ENCODE measurements at places on chromosomes 5 and 9.

DNA sequence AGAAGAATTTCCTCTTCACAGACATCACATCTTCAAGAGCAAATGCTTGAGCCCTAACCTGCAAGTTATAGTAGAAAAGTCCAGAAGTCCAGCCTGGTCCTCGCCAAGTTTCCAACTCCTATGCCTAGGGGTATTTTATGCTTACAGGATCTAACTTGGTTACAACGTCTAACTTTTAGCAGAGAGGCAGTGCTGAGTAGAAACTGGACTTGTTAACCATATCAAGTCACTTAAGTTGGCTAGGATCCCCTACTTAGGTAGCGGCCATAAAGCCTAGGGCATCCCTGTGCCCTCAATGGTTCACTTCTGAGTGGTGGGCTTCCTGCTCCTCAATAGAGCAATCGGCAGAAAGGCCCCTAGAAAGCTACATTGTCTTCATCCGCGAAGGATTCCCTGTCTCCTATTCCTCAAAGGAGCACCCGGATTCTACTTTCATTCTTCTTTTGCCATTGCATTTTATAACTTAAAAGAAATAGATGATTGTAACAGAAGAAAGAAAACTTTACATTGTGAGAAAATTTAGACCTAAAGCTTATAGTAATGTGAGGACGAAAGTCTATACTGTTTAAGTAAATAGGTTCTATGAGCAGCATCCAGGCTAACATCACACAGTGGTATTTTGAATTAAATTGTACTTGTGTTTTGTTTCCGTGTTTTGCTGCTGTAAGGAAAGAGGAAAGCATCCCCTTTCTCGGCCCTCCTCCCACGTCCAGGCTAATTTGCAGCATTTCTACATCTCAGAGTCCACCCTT, 1.3 kb upstream of the MTAP start:
- no peak for DNase-seq

DNA sequence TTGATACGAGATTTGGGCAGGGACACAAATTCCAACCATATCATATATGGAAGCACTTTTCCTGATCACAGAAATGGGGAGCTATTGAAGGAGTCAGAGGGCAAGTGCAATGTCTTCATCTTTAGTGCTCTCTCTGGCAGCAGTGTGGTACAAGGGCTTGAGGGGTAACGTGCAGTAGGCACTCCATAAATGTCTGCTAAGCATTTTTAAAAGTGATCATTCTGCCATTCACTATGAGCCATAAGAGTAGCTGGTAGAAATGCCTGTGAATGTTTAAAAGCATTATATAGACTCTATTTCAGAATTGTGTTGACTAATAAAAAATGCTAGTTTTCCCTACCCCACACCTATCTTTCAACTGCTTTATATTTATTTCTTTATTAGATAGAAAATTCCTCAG, 61.1 kb upstream of the DHFR start:
- DNase-seq, result no peak

DNA sequence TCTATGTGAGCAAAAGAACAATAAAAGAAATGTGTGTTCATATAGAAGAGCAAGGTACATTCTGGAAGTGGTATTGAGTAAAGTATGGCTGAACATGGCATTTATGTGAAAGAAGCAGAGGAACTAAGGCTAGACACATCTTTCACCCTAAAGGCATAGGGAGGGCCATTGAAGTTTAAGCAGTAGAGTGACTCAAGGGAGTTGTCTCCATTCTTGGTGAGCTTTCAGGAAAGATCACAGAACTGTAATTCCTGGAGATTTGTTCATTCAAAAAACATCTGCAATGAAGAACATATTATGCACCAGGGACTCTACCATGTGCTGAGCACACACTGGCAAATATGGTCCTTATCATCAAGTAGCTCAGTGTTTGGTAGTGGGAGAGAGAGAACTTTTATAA, 24.8 kb upstream of the HTR1A start:
- no peak for DNase-seq

- DNase-seq, result no peak
These were observed 375.1 kb downstream of the EBF1 start for GRCh38 chr5:158724521-158725188.

GRCh38 chr5:129844764-129845163, 59.5 kb upstream of the CHSY3 start:
- no peak for DNase-seq

DNA sequence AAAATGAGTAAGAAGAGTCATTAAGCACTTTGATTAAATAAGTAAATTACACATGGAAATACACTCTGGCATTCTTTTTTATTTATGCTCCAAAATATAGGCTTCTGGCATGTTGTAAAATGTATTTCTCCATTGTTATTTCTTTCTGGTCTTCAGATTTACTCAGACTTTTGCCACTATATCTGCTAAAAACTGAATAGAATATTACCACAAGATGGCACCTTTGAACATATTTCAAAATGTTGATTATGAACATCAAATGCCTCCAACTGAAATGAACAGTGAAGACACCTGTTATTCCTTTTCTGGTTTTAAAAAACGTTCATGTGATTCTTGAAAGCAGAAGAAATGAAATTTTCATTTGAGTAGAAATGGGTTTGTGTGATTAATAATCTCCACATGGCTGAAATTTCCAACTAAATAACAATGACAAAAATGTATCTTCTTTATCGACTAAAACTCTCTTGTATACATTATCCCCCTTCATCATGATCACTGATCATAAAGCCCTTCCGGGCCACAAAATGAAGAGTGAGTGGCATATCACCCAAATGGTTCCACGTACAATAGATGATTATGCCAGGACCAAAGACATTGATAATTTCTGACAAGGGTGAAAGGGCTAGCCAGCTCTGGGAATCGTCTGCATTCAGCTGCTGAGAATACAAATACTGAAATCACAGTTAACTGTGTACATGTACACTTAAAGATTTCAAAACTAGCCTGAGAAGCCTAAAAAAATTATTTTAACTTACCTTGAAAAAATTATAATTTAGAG, 23.8 kb downstream of the TYRP1 start:
- DNase-seq, result no peak

GRCh38 chr9:87088621-87089365, 141.5 kb upstream of the GAS1 start:
- no peak for DNase-seq

DNA sequence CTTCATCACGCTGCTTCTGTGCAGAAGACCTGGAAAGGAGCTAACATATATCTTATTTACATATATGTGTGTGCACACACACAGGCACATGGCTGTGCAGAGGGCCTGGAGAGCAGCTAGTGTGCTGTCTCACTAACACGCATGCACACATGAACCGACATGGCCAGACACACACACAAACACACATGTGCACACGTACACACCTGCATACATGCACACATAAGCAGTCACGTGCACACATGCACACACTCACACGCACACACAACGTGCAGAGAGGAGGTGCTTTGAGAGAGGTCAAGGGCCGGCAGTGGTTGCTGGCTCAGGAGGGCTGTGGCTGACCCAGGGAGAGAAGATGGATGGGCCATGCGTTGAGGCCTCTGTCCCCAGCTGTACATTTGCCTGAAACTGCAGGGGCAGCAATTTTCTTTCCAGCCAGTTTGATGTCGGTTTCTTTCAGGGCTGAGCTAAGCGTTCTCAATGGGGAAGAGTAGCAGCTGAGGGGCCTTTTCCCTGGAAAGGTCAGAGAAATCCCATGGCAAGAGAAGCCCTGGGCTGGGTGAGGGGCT, 66.7 kb downstream of the OLFM1 start:
- DNase-seq, result no peak

DNA sequence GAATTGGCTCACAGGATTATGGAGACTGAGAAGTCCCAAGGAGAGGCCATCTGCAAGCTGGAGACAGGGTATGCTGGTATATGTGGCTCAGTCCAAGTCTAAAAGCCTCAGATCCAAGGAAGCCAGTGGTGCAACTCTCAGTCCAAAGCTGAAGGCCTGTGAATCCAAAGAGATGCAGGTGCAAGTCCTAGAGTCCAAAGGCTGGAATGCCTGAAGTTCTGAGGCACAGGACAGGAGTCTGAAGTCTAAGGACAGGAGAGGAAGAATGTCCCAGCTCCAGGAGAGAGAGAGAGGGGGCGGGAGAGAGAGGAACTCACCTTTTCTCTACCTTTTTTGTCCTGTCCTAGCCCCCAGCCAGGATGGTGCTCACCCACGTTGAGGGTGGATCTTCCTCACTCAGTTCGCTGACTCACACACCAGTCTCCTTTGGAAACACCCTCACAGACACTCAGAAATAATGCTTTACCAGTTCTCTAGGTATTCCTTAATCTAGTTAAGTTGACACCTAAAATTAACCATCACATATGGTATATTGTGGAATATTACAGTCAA, 49.6 kb downstream of the KCNN2 start:
- no peak for DNase-seq

DNA sequence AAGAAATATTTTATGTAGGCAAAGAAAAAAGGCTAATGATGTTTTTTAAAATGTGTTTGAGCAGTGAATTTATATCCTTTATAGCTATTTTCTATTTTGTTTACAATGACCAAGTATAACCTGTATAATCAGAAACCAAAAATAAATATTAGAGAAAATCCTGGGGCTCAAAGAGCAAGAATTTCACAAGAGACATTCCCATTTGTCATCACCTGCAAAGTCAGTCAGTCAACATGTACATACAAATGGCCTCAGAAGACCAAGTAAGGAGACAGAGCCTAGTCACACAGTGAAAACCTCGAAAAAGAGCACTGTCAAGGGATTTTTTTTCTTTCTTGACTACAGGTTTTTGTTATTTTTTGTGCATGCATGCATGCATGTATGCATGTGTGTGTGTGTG, 231.4 kb downstream of the GLIS3 start:
- no peak for DNase-seq

- no peak for DNase-seq
These were observed 128.6 kb downstream of the KCNIP1 start for GRCh38 chr5:170632266-170632984.

DNA sequence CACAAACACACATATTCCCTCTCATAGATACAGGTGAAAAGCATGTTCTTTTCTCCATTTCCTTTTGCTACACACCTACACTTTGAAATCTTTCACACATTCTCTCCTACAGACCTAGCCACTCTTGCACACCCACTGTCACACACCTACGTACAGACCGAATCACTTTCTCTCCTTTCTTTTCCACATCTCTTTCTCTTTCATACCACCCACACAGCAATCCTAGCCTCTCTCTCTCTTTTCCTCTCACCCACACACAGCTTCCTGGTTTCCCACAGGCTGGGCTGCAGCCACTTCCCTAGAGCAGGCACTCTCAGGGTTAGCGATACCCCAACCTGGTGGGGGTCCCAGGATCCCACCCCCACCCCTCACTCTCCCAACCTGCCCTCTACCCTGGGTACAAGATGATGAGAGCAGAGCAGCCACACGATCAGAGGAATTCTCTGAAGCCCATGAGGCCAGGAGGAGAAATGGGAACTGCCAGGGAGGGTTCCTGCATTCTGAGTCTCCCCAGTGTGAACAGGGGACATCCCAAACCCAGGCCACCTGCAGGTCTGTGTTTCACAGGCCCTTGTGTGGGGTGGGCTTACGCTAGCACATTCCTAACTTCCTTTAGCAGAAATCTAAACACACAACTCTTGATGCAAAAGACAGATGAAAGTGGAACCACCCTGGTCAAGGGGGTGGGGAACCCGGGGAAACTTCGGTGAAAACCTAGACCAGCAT, 17.1 kb upstream of the SYNPO start:
- no peak for DNase-seq

DNA sequence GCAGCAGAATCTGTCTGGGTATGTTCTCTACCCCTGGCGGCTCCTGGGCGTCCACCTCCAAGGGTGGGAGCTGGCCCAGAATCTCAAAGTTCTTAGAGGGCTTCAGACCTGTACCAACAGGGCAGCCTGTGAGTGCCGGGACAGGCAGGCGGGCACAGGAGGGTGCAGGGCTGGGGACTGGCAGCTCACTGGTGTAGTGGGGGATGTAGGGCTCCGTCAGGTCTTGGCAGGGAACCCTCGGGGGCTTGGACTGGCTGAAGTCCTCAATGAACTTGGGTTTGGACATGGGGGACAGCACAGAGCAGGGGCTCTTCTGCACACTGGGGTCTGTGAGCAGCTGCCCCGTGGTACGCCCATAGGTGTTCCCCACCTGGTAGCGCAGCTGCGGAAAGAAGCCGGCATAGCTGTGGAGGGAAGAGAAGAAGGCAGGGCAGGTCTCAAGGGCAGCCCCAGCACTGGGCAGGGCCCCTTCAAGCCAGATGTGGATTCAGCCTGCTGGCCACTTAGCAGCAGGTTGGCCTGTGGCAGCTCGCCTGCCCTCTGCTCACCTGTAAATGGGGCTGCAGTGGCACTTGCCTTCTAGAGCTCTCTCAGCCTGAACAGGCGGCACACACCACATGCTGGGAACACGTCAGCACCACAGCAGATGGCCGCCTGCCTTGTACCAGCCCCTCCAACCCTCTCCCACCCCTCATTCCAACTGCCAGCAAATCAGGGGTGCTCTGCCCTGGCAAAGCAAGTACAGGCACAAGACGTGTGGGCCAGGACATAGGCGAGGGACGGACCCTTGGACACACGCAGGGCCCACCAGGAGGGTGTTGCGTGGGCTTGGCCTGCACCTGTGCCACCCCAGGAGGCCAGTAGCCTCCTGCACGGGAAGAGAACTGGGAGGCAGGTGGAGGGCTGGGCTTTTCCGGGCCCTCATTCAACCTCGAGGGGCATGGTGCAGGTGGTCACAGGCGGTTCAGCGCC, 4.6 kb downstream of the TUBB4B start:
- DNase-seq, result no peak

DNA sequence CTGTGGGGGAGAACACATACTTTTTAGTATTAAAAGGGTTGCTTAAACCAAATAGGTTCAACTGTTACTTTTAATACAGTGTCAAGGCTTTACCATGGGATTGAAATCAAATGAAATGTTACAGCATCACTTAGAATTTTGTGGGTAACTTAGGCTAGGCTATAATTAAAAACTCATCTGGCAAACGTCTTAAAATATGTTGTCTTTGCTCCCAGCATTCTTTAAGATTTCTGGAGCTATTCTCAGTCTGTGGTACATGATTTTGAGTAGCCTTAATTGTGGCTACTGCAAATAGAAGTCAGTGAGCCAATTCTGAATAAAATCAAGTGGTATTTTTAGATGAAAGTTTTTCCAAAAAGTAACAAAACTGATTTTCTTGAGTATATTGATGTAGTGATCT, 30.7 kb downstream of the UHRF2 start:
- DNase-seq, result no peak

DNA sequence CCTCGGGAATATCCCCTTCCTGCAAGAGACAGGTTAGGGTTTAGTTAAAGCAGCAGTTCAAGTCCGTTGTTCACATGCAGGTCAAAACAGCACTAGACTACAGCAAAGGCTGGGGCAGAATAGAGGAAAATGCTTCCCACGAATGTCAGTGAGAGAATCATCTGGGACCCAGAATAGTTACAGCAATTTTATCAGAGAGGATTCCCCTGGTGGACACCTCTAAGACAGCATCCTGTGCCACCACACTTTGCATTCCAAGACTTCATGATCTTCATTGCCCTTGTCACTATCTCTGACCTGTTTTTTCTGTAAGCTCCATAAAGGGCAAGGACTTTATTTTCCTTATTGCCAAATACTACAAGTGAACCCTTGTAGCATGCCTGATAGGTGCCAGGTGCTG, 12.9 kb downstream of the GRXCR2 start:
- DNase-seq, result no peak
